ENCODE measurements at places on chromosomes 2 and 18. TPM values are rescaled to one million over a fixed set of nuclear protein-coding genes. Genes with fewer than 3 reads are reported as not detected.

DNA sequence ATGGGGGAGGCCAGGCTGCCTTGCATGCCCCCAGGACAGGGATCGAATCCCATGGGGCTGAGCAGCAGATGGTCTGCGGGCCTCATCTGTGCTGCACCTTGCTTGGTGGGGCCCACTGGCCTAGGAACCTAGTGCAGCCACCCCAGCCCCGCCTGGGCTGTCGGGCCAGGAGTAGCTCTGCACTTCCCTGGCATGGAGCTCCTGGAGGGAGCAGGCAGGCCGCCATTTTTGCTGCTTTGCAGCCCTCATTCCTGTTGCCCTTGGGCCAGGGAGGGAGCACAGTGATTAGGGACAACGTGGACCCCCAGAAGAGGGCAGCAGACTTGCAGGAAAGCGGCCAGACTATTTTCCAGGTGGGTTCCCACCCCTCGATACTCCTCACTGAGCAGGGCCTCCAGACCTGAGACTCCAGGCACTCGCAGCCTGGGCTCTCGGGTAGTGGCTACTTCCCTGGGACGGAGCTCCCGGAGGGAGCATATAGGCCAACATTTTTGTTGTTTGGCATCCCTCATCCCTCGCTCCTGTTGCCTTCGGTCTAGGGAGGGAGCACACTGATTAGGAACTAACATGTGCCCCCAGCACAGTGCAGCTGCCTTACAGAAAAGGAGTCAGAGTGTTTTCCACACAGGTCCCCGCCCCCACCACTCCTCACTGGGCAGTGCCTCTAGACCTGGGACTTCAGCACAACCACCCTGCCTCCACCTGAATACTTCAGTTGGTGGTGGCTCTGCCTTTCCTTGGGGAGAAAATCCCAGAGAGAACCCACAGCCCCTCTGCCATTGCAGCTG is 99.5 kb downstream of the MAIP1 start:
- no peaks in the 10 kb centered on the region for H3K4me1 ChIP-seq
- no peak for DNase-seq
- H3K27me3 ChIP-seq, result peaks cover 3% of the 10 kb centered on the region
- no peak overlapping the region for H3K27ac ChIP-seq

GRCh38 chr2:163527381-163527780 is 208.4 kb downstream of the FIGN start:
- H3K4me1 ChIP-seq, result no peaks in the 10 kb centered on the region
- H3K36me3 ChIP-seq, result no peaks in the 10 kb centered on the region
- no peaks in the 10 kb centered on the region for H3K27me3 ChIP-seq
- no peak overlapping the region for H3K4me3 ChIP-seq

GRCh38 chr2:83705146-83705545 is 753.9 kb downstream of the SUCLG1 start:
- H3K4me1 ChIP-seq, result no peaks in the 10 kb centered on the region
- no peak for DNase-seq

GRCh38 chr18:5142859-5143258 is 54.2 kb downstream of the AKAIN1 start:
- no peaks in the 10 kb centered on the region for H3K36me3 ChIP-seq
- no peak for DNase-seq
- no peak overlapping the region for H3K27ac ChIP-seq
- no peaks in the 10 kb centered on the region for H3K27me3 ChIP-seq

The FNDC4 gene
- total RNA-seq, result 8.0 TPM
